ENCODE measurements at places on chromosomes 2 and 18.
A peak's percentile ranks its signal among the peaks of the same experiment; 100 is the strongest.

GRCh38 chr18:35085450-35086380 lies 44.5 kb downstream of the MAPRE2 start:
- DNase-seq: no peak

DNA sequence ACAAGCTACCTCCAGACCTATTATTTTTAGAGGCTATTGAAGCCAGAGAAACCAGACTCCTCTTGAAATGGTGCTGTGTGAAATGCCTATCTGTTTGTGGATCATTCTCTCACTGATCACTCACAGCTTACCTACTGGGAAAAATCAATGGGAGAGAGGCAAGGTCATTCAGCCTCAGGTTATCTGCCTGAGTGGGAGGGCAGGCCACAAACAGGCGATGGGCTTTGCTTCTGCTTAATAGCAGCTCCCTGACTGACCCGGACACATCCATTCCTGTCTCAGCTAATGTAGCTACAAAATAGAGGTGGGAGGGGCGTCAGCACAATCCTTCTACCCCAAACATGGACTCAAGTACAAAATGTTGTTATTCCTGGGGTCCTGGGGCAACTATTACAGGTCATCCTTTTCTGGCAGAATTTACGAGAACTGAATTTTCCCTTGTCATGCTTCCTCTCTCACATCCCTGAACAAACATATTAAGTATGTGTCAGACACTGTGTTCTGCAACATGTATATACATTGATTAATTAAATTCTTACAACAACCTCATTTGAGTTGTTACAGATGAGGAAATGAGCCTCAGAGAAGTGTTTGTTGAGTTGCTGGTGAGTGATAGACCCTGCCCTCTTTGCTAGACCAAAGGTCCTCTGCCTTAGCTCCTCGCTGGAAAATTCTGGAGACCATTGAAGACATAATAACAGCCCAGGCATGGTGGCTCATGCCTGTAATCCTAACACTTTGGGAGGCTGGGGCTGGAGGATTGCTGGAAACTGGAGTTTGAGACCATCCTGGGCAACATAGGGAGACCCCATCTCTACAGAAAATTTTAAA lies 60.5 kb downstream of the CDK15 start:
- DNase-seq: no peak

GRCh38 chr2:152493945-152494528 lies 159.1 kb downstream of the FMNL2 start:
- DNase-seq: no peak

DNA sequence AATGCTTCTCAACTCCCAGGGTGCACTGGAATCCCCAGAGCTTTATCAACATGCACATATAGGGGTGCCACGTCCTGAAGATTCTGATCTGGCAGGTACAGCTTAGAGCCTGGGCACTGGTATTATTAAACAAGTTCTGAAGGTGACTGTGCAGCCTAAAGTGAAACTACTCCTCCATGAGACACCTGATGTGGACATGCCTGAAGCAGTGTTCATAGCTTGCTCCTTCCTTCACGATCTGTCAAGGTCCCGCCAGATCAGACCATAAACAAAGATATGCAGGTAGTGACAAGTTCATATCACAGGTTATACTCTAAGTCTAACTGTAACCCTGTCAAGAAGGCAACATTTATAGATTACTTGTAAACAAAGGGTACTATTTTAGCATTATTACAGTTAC lies 65.3 kb upstream of the DNER start:
- DNase-seq: no peak

DNA sequence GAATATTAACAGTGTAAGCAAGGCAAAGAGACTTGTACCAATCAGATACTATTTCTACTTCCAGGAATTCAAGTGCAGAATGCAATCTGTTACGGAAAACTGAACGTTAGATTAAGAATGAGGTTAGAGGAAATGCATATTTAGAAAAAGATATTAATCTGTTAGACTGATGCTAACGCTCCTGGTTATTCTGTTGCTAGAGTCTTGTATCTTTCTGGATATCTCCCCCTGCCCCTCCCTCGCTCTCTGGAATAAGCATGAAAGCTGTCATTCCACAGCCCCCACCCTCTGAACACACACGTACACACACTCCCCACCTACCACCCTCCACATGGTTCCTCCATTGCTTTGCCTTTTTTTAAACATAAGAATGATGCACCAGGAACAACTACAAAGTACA lies 24.1 kb downstream of the FIGN start:
- DNase-seq: no peak

GRCh38 chr2:149225446-149225845 lies 104.9 kb upstream of the LYPD6 start:
- DNase-seq: no peak

- DNase-seq: peak; percentile 94
Measured at GRCh38 chr2:203688798-203689197, 17.6 kb upstream of the CD28 start.

- DNase-seq: no peak
Measured at GRCh38 chr2:105882920-105883435, 138.3 kb downstream of the NCK2 start.

GRCh38 chr2:228624733-228625132 lies 443.2 kb upstream of the SPHKAP start:
- no peak for DNase-seq

- no peak for DNase-seq
Measured at GRCh38 chr2:95001701-95002100, 23.8 kb upstream of the MAL start.

- peak; percentile 30 for DNase-seq
Measured at GRCh38 chr2:204453730-204454167, 91.5 kb upstream of the PARD3B start.

- DNase-seq: no peak
Measured at GRCh38 chr2:181779288-181780021, 99.1 kb upstream of the NEUROD1 start.

DNA sequence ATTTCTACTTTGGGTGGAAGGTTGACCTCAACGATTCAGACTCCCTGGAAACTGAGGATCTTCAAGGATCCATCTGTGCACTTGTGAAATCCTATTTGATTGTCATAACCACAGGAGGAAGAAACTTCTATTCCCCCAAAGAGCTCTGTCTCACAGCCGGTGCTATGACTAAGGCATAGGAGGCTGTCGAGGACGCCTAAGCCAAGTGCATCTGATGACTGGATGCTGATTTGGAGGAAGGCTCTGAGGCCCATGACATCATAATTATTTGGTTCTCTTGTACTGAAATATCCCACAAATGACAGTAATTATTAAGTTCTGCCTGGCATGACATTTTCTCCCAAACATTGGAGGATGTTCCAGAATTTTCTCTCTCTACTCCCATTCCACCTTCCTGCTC lies 13.8 kb upstream of the KCNF1 start:
- DNase-seq: peak; percentile 25
